ENCODE measurements at places on chromosomes 7 and 10.

DNA sequence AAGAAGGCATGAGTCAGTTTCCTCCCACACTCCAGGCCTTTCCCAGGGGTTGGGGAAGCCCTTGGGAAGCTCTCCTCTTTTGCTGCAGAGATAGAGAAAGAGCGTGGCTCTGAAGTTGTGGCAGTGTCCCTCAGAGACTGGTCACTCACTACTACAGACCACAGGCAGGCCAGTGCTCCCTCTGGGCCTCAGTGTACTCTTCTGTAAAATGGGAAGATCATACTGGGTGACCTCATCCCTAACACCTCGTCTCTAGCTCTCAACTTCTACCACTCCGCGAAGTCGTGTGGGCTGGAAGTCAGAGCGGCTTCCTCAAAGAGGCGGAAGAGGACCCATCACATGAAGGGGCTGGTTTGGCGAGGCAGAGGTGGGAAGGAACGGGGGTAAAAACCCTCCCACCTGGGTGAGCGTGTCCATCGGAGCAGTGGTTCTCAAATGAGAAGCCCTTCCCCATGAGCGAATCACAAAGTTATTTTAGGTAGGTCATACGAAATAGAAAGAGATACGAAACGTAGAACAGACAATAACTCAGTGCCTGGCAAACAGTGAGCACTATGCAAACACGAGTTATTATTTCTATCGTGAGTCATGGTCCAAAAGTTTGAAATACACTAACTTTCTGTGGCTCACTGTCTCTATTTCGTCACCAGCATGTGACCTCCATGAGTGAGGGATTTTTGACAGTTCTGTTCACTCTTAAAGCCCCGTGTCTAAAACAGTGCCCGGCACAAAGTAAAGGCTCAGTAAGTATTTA is 32.7 kb downstream of the PRKAG2 start:
- no peak for DNase-seq

DNA sequence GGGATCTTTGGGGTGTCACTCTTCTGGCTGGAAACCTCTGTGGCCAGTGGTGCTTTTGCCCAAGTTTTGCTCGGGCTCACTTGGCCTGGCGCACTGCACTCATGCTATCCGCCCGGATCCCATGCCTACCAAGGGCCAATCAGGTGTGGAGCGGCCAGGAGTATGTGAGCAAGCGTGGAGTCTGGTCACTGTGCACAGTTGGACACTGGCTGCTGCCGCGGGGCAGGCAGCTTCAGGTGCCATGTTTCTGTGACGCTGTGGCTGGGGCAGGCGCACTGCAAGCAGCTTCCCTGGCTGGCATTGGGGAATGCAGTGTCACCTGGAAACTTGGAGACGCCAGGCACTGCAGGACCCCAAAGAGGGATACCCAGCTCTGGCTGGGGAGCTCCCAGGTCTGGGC is 45.3 kb downstream of the NEUROG3 start:
- DNase-seq: no peak

DNA sequence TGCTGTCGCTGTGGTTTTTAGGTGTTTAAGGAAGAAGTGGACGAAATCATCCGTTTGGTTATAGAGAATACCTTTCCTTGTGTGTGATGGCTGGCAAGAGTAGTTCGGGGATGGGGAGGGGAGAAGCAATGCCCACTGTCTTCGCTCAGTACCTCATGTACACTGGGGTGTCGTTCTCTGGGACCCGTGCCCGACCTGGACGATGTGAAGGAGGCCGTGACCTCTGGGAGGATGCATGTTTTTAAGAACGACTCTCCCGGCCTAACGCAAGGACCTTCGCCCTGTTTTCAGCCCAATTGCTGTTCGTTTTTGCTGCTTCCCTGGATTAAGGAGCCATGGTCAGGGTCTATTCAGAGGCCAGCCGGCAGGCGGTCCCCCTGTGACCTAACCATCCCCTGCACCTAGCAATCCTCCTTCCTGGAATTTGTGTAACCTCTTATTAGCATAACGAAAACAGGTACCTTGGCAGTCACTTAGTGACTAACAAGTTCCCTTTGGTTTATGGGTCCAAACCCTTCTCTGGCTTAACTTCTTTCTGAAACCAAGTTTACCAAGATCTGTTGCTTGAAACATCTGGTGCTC is 1.3 kb downstream of the NFE2L3 start:
- peak; percentile 62 for DNase-seq

GRCh38 chr7:6165521-6166320 is 106.7 kb downstream of the CYTH3 start:
- no peak for DNase-seq

- DNase-seq: no peak
These were observed 266.0 kb downstream of the GRID1 start for GRCh38 chr10:86100581-86101061.

GRCh38 chr7:66379542-66380160 is 174.5 kb downstream of the TPST1 start:
- DNase-seq: no peak

Measured in GM06990 (cell line).